Stimulated activated CD8-positive, alpha-beta memory T cell treated with anti-CD3 and anti-CD28 coated beads, Interleukin-4, amount 100 ng/mL, for 4 hours (primary cell): ENCODE measurements at places on chromosomes 12 and 14.

DNA sequence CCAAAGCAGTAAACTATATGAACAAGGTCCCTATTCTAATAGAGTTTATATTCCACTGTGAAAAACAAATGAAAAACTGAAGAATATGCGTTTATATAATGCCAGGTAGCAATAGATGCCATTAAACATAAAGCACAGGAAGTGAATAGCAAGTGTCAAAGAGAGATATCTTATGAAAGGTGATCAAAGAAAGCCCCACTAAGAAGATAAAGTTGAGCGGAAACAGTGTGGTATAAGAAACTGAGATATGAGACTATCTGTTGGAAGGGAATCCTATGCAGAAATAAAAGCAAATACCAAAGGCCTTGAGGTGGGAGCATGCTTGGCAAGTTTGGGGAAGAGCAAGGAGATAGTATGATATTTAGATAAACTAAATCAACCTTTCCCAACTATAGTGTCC, 123.1 kb upstream of the FAR2 start:
- DNase-seq = no peak

DNA sequence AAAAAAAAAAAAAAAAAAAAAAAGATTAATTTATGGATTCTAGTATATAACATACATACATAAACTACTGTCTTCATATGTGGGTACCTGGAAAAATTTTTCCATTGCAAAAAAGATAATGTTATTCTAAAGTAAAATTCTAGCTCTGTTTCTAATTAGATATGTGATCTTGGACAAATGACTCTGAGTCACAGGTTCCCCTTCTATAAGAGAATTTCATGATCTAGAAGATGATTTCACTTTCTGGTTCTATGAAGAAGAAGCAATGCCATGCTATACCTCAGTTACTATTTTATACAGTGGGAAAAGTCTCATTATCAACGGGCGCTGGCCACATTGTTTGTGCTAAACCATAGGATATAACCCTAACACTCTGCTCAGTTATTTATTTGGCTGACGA, 351.3 kb downstream of the ZFP36L1 start:
- DNase-seq = no peak

GRCh38 chr12:45568808-45569207, 160.7 kb upstream of the ARID2 start:
- DNase-seq = no peak

- no peak for DNase-seq
Measured at GRCh38 chr14:60311417-60311816, 62.4 kb downstream of the PPM1A start.

DNA sequence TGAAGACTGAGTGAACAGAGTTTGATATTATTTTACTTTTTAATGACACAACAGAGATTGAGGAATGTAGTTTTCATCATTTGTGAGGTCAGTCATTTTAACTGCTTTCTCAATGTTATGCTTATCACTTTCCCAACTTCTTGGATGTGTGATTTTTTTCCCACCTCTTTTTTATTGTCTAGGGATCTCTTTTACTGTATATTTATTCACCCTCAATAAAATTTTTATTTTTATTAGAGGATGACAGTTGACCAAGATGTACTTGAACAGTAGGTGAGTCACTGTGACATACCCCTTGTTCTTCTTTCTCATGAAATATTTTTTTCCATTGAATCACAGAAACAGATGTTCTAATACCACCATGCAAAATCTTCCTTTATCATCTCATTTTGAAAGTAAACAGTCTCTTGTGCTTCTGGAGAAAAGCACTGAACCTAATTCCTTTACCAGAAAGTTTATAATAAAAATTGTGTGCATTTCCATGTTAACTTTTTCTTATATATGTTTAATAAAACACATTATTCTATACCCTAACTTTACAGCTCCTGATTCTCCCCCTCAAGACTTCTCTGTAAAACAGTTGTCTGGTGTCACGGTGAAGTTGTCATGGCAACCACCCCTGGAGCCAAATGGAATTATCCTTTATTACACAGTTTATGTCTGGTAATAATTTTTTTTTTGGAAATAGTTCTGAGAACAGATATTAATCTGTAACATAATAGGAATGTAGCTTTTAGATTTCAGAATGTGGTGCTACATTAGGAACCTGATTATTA, 65.9 kb downstream of the PTPRQ start:
- no peak for DNase-seq

DNA sequence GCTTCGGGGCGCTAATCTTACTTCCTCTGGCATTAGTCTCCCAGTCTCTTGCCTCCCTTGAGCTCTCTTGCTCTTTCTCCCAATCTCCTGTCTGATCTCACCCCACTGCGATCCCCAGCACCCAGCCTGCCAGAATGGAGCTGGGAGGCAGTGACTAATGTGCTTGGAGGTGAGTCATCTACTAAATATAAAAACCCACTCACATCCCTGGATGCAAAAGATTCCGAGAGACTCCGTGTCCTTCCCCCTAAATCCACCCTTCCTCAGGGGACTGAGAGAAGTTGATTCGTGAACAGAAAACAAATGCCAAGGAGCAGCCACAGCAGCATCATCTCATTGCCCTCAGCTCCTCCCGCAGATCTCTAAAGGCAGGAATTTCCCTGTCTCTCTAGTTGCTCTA, 45.7 kb upstream of the KCNA5 start:
- no peak for DNase-seq

- no peak for DNase-seq
Measured at GRCh38 chr12:117040496-117040895, 58.7 kb downstream of the TESC start.

DNA sequence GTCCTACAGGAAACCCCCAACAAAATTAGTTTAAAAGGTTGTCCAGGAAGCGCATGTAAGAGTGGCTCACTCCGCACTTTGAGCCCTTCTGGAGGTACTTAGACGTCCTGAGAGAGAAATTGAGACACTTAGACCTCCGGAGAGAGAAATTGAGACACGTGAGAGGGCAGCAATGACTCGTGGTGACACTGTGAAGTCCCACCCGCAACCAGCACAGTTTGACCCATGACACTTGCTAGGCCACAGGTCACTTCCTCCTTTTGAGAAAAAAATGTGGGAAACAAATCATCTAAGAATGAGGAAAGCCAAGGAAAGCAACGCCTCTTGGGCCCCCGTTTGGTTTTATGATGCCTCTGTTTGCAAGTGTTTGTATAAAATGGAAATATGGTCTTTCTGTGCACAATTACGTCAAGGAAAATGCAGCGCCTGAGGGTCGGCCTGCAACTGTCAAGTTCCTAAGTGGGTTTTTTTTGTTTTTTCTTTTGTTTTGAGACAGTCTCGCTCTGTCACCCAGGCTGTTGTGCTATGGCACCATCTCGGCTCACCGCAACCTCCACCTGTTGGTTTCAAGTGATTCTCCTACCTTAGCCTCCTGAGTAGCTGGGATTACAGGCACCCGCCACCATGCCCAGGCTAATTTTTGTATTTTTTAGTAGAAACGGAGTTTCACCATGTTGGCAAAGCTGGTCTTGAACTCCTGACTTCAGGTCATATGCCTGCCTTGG, 13.6 kb upstream of the CDCA4 start:
- DNase-seq = no peak

DNA sequence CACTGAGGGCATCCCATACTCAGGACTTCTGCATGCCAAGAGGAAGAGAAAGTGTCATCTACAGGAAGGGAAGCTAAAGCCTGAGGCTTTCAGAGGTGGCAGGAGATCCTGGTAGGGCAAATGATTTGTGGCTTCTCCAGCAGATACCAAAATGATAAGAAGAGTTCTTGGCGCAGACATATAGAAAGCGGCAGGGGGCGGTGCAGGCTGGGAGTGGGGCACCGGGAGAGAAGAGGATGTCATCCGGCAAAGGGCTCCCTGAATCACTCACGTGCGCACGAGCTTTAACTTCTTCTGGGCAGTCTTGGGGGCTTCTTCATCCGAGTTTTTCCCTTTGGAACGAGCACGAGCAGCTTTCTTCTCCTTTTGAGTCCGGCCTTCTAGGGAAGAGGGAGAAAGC, 5.2 kb upstream of the ACRBP start:
- no peak for DNase-seq

DNA sequence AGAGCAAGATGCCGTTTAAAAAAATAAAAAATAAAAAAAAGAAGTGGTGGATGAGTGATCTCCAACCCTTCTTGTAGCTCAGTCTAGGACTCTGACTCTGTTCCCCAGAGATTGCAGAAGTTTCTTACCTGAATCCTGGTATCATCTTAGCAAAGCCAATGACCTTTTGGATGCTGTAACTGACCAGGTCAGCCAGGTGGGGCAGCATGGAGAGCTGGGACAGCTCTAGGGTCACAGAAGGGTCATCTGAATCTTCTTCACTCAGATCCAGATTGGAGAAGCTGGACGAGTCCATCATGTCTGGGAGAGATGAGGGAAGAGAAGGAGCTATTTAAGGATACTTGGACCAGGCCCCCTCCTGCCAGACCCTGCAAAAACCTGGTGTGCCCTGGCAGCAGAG, 35.8 kb upstream of the HDAC7 start:
- DNase-seq = no peak

DNA sequence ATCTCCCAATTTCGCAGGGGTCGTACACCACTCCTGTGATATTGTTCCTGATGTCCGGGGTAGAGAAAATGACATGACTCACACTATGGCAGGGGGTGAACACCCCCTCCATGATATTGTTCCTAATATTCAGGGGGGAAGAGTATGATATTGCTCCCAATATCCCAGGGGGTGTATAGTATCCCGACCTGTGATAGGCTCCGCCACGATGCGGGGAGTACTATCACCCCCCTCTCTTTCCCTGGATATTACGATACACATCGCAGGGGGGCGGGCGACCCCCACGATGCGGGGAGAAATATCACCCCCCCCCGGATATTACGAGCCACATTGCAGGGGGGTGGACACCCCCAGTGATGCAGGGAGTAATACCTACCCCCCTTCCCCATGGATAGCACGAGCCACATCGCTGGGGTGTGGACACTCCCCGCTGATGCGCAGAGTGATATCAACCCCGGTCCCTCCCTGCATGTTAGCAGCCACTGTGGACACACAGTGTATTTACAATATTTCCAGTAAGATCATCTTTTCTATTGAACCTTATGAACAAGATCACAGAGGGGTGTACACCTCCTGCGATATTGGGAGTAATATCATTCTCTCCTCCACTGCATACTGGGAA, 17.7 kb downstream of the SMIM41 start:
- DNase-seq = no peak
